ENCODE measurements at places on chromosomes 6 and 20.
A peak's percentile ranks its signal among the peaks of the same experiment; 100 is the strongest.

DNA sequence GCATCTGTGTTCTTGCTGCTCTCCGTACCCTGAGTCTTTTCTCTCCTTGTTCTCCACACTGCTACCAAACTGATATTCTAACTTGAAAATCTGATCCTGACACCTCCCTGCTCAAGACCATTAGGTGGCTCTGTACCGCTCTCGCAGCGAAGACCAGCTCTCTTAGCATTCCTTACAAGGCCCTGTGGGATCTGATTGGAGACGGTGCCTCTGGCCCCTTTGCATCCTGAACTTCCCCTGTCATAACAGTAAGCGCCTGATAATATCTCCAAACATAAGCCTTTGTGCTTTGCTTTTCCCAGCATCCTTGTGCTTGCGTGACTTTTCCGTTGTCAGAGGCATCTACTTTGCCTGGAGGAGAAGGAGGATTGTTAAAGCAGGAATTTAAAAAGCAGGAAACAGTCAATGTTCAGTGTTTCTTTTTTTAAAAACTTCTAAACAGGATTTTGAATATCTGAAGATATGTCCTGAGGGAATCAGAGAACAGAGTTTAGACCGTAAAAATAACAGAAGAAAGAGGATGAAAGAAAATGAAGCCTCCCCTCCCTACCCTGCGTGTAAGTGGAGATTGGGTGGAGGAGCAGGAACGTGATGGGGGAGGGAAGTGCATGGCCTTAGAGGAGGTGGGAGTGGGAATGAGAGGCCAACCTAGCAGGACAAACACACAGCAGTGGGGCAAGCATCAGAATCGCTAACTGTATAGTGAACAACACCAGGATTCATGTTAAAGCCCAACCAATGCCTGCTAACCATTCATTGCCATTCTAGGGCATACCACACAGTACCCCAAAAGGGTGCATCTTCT lies 89.2 kb upstream of the STMND1 start:
- peak; percentile 26 for DNase-seq

DNA sequence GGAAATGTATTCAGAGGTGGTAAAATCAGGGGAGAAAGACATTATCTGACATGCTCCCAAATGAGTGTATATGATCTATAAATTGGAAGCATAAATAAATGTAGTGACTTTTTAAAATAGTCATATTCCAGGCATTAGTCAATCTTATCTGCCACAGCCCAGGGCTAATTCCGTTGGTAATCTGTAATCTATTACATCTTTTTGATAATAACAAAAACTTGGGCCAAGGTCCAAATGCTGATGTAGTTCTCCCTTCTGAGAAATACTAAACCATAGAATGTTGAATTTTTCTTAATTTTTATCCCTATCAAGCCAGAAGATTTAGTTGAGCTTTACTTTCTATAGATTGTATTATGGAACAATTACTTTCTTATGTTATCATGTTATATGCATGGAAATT lies 1279.8 kb downstream of the EPHA7 start:
- DNase-seq, result no peak

DNA sequence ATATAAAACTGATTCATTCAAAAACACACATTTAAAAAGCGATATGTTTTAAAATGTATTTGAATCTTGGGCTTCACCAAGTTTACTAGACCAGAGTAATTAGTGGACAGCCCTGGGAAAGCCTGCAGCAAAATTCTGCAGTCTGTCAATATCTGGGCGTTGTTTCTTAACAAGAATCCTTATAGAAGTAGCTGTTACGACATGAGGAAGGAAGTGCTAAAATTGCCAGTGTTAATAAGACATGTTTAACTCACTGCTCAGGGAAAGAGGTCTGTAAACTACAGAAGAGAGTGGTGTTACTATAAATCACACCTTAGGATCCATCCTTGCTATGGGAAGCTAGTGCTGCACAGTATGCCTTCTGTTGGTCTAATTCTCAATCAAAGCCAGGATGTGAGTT lies 120.6 kb downstream of the TBX18 start:
- peak; percentile 50 for DNase-seq

DNA sequence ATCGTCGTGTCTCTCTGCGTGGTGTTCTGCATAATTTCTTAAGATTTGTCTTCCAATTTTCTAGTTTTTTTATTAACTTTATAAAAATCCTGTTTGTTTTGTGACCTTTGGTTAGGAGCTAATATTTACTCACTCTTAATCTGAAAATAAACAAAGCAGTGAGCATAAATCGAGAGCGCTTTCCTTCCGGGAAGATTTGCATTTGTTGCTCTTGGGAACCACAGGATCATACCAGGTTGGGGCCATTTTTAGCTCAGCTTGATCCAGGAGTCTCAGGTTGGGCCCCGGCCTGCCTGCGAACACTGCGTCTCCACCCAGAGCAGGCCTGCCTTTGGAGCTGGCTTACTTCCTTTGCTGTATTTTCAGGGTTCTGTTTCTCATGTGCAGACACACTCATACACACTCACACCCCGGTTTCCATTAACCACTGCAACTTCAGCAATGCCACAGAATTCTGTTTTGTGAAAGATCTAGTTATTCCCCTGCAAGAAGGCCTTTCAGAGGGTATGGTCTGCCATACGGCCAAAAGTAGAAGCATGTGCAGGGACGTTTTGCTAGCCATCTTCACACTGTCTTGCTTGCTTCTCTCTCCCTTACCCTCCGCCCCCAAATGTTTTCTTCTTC lies 17.3 kb downstream of the BPHL start:
- DNase-seq, result no peak

DNA sequence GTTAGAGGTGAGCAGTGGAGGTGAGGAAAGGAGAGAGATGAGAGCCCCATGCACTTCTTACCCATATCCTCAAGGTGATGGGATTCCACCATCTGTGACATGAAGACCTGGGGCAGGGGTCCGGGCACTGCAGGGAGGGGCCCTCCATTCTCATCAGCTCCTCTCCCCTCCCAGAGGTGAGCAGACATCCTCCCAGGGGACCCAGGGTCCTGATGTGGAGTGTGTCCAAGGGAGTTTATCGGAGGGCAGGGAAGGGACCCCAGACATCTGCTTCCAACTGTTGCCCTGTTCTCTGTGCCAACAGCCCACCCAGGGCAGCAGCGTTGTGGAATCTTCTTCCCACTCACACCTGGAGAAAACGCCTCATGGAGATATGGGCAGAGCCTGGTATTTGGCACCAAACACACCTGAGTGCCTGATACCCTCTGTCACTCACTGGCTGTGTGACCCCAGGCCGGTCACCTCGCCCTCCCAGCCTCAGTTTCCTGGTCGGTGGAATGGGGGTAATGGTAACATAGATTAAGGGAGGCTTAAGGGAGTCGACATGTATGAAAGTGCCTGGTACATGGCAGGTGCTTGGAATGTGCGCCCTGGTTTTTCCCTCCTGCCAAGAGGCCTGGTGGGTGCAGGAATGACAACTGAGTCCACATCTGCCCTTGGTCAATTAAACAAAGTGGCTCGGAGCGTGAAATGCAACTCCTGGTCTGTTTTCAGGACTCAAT lies 227.9 kb downstream of the PREX1 start:
- no peak for DNase-seq

- no peak for DNase-seq
These were observed 31.4 kb downstream of the RIN2 start for GRCh38 chr20:19789446-19789845.

DNA sequence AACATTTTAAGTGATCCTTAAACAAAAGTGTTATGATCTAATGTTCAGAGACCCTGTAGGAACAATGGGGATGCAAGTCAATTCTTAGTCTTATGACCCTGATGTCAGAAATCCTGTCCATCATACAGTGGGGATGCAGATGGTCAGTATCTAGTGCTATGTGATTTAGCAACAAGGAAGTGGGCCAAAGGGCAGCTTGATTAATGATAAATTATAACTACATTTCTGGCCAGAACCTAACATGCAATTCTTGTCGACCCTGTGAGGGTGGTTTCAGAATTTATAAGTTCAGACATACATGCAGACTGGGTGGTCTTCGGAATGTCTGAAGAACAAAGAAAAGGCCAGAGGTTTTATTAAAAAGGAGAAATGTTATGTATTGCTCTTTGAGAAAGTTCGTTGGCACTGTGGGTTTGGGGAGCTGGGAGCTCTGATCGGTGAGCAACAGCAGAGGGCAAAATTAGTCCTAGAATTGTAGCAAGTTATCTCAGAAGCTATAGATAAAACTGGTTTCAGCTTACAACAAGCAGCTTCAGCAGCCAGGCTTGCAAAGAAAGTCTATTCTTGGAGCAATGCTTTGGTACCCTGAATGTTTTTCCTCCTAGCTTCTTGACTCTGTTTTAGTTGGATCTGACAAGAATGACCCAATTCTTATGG lies 50.8 kb downstream of the RPF2 start:
- no peak for DNase-seq

DNA sequence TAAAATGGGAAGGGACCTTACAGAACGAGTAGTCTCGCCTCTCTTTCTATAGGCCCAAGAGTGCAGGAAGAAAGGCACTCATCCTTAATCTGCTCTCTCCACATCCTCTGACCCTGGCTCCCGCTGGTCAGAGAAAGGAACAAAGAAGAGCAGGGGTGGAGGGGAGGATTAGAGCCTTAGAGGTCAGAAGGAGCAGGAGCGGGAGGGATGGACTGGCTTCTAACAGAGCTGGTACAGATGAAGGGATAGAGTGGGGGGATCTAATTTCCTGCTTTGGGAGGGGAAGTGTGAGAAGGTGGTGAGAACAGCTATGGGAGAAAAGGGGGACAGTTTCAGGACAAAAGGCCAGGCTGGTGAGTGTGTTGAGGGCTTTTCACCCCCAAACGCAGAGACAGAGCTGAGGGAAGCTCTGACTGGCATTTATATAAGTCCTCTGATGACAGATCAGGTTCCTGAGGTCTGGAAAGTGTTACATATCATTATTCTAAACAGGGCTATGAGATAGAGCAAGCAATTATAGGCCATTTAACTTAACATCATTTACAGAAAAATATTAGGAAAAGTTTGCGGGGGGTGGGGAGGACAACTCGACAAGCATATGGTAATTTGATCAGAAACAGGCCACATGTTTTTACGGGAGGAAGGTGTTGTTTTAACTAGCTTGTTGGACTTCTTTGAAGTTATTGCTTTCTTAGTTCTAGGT lies 111.1 kb downstream of the FOXC1 start:
- no peak for DNase-seq

DNA sequence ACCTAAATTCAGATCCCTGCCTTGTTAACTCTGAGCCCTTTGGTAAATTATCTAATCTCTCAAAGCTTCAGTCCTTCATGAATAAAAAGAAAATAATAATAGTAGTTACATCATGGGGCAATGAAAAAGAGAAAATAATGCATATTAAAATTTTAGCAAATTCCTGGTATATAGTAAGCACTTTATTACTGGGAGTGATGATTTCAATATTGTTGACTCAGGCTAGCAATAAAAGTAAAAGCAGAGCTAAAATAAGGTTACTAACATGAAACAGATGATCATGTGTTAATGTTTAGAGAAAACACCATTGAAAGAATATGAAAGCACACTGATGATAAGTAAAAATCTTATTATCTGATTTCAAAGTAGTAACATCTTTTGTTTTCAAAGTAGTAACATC lies 13.6 kb downstream of the GINS1 start:
- DNase-seq, result no peak

DNA sequence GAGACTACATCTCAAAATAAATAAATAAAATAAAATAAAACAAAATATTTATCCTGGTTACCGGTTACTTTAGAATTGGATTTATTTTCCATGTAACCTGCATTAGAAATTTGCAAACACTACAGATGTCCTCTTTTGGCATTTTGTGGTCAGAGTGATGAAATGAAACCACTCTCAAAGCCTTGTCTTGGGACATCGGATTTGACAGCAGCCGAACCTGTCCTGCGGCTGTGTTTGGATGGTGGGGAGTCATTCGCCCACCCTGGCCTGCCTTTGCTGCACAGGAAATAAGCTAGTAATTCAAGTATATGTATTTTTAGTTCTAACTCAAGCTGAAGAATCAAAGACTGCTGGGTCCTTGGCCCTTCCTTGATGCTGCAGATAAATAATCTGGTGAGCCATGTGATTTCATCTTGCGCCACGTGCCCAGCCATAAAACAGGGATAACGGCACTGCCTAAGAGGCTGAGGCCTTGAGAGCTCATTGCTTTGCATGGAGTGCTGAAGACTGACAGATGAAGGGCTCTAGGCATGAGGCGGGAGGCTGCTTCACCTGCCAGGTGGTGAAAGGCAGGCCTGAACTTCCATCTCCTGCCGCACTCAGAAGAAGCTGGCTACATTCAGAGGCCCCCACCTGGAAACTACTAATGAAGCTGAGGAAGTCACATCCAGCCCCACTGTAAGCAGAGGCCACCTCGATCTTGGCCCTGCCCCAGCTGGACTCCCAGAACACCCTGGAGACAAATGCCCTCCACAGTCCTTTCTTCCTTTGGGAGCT lies 76.9 kb downstream of the NOL4L start:
- no peak for DNase-seq

DNA sequence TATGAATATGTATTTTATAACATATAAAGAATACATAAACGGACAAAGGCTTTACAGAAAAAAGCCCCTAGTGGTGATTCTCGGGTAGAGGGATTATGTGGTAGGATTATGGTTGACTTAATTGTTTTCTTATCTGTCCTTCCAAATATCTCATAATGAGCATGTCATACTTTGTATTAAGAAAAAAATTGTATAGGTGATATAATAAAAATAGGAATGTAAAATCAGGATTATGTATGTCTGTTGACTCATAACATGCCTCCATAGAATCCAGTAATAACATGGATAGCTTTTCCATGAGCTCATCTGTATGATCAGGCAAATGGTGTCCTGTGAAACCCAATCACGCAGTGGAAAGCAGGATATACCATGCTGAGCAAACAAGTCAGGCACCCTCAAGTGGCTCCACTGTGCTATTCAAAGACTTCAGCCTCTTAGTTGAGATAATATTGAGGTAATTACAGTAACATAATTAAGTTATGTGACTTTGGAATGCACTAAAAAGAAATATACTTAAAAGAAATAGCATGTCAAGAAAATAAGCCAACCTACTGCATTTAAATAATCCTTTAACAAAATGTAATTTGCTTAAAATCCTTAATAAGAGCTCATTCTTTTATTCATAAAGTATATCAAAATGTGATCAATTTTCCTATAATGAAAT lies 39.6 kb upstream of the PRELID3B start:
- DNase-seq, result no peak

DNA sequence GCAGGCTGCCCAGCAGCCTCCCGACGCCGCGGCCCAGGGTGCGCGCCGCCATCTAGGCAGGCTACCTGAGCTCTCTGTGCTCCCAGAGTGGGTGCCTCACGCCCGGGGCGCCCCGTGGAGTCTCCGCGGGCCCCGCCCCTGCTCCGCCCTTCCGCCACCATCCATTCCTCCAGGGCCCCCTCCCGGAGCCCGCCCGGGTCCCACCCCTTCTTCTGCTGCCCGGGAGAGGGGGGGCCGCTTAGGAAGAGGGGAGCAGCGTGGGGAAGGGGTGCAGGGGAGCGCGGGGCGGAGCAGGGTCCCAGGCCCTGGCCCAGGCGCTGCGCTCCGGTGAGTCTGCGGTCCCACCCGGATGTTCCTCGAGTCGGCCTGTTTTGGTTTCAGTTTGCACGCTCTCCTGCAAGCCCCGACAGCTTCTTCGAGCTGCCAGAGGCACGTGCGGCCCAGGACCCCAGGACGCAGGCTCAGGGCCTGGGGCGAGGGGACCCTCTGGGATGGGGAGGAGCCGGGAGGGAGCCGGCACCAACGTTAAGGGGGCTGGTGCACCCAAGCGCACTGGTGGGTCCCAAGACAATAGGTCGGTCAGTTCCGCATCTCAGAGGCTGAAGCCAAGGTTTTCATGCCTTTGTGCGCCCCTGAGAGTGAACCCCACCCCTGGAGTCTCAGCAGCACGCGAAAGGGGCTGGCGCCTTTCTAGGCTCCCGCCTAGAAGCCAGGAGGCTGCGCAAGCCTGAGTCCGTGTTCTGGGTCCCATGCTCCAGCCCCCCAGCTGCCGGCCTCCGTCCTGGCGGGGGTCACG lies at the start of gene ACSS1:
Gene ACSS1 (minus strand): TSS at position 89 of the 796 bp plus-strand sequence. CDS start 37 bp downstream, at position 52.
- no peak for DNase-seq

All from renal cortical epithelial cell (primary cell).